ENCODE measurements at places on chromosomes 5 and 9.

DNA sequence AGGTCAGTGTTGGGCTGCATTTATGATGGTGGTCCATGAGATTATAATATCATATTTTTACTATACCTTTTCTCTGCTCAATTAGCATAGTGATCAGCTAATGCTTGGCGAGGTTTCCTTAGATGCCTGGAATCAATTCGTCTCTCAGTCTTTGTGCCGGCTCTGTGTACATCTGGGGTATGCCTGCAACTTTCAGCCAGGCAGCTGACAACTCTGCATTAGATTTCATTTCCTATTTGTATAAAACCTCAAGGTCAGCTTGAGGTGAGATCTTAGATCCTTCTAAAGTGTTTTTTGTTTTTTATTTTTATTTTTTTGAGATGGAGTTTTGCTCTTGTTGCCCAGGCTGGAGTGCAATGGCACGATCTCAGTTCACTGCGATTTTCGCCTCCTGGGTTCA, 86.8 kb downstream of the MELK start:
- no peak for DNase-seq

DNA sequence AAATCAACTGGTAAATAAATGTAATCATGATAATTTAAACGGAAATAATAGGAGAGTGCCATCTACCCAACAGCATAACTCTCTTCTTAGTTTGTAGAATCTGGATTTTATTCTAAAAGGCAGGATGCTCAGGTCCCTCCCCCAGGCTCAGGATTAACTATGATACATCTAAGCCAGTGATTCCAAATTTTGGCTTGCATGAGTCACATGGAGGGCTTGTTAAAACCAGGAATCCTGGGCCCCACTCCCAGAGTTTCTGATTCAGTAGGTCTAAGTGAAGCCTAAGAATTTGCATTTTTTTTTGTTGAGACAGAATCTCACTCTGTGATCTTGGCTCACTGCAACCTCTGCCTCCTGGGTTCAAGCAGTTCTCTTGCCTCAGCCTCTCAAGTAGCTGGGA, 62.3 kb upstream of the ZFR start:
- no peak for DNase-seq

- no peak for DNase-seq
Observed at GRCh38 chr5:8961956-8962355, 583.9 kb downstream of the SEMA5A start.

DNA sequence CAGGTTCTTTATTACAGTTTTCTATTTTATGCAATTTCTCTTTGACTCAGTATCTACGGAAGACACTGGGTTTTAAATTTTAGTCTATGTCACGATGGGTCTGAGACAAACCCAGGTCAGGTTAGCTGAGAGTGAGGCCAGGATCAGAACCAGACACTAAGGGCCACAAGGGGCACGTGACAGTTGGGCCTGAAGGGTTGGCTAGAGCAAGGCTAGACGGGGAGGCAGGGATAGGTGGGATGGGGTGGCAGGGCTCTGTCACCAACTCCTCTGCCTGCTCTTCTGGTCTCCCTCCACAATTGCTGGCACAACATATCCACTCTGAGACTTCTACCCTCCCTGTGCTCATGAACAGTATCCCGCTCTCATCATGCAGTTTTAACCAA, 76.4 kb downstream of the MED27 start:
- DNase-seq = no peak

- DNase-seq = no peak
Observed at GRCh38 chr9:110126499-110126941, 81.4 kb downstream of the C9orf152 start.

- no peak for DNase-seq
Observed at GRCh38 chr5:145350513-145350912, 484.6 kb downstream of the PRELID2 start.

- DNase-seq = no peak
Observed at GRCh38 chr5:99058466-99058865, 129.7 kb upstream of the CHD1 start.

DNA sequence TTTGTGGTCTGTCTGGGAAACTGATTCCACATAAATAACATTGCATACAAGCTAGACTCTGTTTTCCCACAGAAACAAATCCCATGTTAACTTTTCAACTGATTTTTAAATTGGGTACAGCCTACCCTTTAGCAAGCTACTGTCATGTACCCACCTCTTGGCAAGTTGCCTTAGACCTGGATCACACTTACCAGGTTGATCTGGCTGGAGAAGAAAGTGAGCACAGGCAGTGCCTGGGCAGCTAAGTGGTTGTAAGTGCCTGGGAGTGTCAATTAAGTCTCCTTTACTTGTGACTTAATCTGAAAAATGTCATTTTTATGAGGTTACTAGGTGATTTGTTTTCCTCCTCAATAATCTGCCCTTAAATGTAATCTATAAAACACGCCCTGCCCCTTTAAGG, 336.4 kb downstream of the ARL15 start:
- DNase-seq = no peak

DNA sequence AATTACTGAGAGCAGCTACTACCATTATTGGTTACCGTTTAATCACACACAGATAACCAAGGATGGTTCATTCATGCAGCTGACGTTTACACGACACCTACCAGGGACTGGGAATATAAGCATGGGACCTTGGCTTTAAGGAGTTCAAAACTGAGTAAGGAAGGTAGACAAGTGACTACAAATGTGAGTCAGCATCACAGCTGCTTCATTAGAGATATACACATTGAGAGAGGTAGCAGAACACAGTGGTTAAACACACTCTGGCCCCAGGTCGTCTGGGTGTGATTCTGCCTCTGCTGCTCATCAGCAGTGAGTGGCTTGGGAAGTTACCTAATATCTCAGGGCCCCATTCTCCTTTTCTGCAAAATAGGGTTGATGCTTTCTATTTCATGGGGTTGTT, 268.6 kb downstream of the NR3C1 start:
- no peak for DNase-seq

GRCh38 chr5:133265720-133266526, 214.1 kb downstream of the HSPA4 start:
- DNase-seq = no peak

DNA sequence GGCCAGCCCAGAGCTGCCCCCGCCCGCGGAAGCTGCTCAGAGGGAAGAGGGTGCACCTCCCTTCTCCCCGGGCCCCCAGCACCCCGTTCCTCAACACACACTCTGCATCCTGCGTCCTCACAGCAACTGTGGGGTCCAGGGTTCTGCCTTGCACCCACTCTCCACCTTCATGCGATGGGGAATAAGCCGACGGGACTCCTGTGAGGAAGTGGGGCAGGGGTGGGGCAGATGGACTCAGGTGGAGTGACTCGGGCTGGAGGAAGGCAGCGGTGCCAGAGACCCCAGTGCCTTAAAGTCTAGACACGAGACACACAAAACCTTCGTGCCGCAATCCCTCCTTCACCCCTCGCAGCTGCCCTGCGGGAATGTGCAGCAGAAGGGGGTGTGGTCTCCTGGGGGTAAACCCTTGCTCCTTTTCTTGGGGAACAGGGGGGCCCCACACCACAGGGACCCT, 8.6 kb downstream of the BRD3 start:
- no peak for DNase-seq

GRCh38 chr5:167897371-167897770, 394.1 kb upstream of the WWC1 start:
- DNase-seq = no peak

- DNase-seq = no peak
Observed at GRCh38 chr5:159697530-159697929, 218.8 kb upstream of the ADRA1B start.

GRCh38 chr5:34923694-34924461, 5.5 kb upstream of the DNAJC21 start:
- DNase-seq = no peak

- DNase-seq = no peak
Observed at GRCh38 chr5:175286981-175287380, 157.0 kb downstream of the DRD1 start.

DNA sequence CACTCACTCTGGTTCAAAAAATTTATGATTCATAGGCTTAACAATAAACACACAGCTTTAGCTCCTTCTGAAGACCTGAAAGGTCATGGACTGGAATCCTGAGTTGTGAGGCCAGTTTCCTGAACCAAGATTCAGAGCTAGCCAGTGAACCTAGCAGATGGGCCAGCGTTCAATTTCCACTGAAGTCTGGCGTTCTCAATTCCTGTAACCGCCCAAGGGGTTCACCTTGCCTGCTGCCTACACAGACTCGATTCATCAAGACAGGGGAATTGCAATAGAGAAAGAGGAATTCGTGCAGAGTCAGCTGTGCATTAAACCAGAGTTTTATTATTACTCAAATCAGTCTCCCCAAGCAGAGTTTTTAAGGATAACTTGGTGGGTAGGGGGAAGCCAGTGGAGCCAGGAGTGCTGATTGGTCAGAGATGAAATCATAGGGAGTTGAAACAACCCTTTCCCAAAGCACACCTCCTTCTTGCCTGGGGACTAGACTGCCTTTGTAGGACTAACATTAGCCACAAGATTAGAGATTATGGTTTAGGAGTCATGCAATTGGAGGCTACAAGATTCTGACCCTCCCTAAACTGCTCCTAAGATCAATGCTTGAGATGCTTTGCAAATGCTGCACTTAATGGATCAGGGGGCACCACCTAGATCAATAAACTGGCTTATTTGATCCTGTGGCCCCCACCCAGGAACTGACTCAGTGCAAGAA, 117.5 kb upstream of the SHB start:
- no peak for DNase-seq

- DNase-seq = no peak
Observed at GRCh38 chr9:6024035-6024554, 8.7 kb upstream of the RANBP6 start.

DNA sequence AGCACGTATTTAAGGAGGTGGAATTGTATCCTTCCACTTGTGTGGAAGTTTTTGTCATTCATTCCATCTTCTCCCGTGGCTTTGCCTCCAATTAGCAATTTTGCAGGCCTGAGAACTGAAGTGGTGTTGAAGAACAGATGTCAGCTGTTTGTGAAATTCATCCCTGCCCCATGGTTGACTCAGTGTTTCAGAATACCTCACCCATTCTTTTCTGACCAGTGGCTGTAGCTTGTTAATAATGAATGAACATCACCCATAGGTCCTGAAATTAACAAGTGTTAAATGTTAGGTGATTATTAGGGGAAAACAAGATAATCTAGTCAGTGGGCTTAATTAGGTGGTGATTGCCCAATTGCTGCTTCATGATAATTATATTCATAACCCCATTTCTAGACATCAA, 11.7 kb downstream of the ZNF462 start:
- no peak for DNase-seq

DNA sequence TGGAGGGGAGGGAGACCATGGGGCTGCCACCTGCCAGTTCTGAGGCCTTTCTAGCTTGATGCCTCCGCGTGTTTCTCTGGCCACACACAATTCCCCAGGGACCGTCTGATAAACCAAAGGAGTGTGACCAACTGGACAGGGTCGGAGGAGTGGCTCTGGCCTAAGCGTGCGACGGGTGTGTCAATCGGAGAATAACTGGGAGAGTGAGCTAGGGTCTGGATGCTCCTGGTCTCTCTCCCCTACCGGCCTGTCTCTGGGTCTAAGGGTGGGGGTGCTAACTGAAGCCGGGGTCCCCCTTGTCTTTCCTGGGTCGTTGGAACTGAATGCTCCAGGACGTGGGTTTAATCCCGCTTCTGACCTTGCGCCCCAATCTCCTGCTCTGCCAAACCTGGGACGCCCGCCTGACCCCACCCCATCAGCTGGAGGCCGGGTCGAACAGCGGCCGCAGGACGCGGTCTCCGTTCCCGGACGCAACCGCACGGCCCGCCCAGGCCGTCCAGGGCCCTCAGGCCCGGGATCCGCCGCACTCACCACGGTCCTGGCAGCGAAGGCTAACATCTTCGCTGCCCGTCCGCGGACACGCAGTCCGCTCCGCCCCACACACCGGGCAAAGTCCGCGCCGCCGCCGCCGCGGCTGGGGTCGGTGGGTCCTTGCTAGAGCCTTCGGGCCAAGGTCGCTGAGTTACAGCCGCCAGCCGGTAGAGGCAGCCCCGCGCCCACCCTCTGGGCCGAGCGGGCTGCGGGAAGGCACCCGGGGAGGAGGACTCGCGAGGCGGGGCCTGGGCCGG, 447 bp downstream of the CRAT start:
- no peak for DNase-seq

All from NCI-H510A (cell line).